ENCODE measurements at places on chromosomes 11 and 22. TPM values are rescaled to one million over a fixed set of nuclear protein-coding genes. Genes with fewer than 3 reads are reported as not detected.

DNA sequence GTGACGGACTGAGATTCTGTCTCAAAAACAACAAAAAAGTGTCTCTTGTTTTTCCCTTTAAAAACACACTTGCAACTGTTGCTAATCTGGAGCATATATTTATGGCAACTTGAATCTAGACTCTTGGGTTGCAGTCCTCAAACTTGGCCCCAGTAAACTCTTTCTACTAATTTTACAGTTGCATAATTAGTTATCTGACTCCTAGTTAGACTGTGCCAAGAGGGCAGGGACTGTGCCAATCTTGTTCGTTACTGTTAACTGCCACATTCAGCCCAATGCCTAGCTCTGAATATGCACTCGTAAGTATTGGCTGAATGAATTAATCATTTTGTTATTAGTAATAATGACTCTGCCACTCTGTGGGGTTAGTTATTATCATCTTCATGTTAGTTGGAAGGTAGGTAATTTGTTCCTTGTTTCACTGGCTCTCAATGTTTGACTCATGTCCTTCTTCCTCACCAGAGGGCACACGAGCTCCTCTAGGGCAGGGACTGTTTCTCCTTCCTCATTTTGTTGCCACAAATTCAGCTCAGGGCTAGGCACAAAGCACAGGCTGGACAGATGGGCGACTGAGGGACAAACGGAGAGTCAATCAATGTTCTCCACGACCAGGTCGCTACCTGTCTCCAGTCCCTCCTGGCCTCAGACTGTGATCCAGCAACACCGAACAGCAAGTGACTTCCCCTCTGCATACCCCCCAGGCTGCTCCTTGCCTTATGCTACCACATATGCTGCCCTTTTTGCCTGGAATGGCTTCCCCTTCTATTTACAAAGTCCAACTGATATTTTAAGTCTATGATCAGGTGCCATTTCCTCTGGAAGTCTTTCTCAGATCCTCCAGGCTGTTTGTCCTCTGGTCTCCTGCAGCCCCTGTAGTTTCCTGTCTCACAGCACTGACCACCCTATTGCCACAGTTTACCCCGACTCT is 9.0 kb downstream of the CLPB start:
- DNase-seq, result no peak

DNA sequence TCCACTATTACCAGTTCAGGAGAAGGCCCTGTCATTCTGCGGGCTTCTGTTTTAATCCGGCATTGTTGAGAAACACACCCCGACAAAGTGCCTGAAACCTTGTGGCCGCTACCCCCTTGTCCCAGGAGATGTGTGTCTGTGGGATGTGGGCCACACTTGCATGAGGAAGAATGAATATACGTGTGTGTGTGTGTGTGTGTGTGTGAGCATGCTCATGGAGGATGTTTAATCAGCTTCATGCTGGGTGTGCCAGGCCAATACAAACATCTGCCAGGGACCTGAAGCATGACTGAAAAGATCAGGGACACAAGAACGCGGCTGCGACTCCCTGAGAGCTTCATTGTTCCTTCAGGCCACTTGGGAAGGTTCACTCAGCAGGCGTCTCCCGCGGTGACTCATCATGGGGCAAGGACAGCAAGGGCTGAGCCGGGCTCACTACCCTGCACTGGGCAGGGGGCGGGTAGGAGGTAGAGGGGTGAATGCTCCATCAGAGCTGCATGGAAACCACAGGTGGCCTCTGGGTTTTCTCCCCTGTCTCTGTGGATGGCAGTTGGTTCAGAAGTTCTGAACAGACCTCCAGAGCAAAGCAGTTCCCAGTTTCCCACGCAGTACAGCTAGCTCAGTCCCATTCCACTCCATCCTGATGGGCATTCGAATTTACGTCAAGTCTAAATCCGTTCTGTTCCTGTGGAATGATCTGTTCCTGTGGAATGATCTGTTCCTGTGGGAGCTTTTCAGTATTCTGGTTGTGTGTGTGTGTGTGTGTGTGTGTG is 7.0 kb upstream of the MALAT1 start:
- DNase-seq, result no peak

GRCh38 chr22:35539487-35539886 is 1.1 kb upstream of the RASD2 start:
- DNase-seq, result no peak

- DNase-seq, result no peak
Measured at GRCh38 chr22:30472994-30473720, 1.3 kb upstream of the SEC14L3 start.

- peak; percentile 74 for DNase-seq
Measured at GRCh38 chr11:65204646-65205601, 23.2 kb downstream of the CAPN1 start.

- no peak for DNase-seq
Measured at GRCh38 chr11:81432333-81432732, 1301.3 kb downstream of the FAM181B start.

- DNase-seq, result no peak
Measured at GRCh38 chr11:45150943-45151342, 4.5 kb downstream of the PRDM11 start.

DNA sequence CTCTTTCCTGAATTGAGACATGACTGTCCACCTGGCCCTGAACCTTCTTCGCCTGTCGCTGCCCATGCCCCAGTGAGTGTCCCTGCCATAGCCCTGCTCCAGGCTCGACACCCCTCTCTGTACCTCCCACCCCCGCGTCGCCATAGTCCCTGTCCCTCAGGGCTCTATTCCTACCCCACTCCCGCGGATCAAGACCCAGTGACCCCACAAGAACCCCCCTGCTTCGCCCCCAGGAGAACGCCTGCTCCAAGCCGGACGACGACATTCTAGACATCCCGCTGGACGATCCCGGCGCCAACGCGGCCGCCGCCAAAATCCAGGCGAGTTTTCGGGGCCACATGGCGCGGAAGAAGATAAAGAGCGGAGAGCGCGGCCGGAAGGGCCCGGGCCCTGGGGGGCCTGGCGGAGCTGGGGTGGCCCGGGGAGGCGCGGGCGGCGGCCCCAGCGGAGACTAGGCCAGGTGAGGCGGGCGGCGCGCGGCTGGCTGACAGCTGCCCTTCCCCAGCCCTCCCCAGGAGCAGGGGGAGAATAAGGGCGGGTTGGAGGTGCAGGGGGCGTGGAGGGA is 5.6 kb downstream of the NRGN start:
- DNase-seq, result no peak

DNA sequence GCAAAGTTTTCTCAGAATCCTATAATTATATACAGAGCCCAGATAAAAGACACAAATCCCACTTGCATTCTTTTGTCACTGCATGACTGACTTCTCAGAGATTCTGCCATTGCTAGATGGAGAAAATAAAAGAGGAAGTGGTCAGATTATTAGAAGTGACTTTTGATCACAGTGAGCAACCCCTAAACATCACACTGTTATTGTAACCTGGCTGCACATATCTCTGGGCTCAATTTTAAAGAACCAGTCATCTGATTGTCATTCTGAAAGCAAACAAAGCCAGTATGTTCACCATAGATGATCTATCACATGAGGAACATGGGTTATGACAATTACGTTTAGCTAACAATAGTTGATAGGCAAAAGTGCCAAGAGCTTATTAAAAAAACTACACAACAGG is 47.8 kb downstream of the COPB1 start:
- no peak for DNase-seq

- no peak for DNase-seq
Measured at GRCh38 chr11:119863851-119864601, 135.0 kb upstream of the NECTIN1 start.

DNA sequence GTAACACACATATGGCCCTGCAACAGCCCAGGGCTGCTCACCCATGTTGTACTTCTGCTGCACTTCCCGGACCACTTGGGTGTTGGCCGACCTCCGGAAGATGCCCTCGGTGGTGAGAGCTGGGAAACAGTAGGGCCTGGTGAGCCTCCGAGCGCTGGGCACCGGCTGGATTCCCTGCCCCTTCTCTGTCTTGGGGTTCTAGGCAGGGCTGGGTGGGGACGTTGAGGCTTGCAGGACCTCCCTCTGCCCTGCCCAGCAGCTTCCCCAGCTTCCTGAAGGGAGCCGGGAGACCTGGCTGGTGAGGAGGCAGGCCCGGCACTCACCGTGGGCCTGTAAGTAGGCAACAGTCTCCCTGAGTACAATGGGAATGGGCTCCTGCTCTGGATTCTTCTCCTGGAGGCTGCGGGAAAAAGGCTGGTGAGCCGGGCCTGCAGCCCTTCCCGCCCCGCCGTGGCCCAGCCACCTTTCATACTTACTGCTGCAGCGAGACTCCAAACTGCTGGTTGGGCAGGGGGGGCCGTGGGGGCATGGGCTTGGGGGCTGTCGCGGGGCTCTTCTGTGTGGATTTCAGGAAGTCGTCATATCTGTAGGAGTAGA is 20.2 kb downstream of the ARHGAP1 start:
- DNase-seq, result no peak

DNA sequence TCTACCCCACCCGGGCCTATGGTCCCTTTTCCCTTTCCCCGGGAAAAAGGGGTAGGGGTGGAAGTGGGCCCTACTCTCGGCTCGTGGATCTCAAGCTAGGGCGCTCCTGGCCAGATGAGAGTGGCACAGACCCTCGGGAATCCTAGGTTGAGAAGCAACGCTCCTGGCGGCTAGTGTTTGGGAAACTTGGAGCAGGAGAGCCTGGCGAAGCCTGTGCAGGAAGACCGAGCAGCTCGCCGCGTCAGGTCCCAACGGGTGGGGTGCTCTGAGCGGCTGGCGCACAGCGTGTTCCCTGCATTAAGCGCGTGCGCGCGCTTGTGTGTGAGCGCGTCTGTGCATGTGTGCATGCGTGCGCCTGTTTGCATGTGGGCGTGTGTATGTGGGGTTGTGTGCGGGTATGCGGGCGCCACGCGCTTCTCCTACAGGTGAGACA is 7.1 kb upstream of the FLI1 start:
- peak; percentile 67 for DNase-seq

GRCh38 chr11:28108958-28109357 is 770 bp downstream of the METTL15 start:
- no peak for DNase-seq

- DNase-seq, result no peak
Measured at GRCh38 chr11:76524919-76525318, 80.1 kb downstream of the EMSY start.

DNA sequence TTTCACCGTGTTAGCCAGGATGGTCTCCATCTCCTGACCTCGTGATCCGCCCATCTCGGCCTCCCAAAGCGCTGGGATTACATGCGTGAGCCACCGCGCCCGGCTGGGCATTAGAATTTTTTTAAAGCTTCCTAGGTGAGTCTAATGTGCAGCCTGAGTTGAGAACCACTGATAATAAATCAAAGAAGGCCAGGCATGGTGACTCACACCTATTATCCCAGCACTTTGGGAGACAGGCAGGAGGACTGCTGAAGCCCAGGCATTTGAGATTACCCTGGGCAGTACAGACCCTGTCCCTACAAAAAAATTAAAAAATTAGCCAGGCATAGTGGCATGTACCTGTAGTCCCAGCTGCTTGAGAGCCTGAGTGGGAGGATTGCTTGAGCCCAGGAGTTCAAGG is 13.7 kb downstream of the MEI1 start:
- DNase-seq, result no peak

GRCh38 chr11:112103446-112103845 is 16.8 kb downstream of the SDHD start:
- no peak for DNase-seq

DNA sequence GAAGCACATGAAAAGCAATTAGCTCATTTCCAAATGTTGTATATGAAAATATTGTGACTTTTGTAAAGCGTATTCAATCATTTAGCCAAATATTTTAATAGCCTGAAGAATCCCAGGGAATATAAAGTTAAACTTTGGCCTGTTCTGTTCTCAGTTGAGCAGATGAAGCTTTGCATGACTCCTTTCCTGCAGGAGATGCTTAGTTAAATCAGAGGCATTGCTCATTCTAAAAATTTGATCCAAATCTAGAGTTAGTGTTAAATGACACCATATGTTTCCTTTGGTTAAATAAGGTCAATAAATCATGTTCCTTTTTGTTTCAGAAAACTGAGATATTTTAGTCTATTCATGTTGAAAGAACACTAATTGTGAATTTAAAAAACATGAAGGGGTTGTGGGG is 51.2 kb upstream of the BIRC3 start:
- no peak for DNase-seq

DNA sequence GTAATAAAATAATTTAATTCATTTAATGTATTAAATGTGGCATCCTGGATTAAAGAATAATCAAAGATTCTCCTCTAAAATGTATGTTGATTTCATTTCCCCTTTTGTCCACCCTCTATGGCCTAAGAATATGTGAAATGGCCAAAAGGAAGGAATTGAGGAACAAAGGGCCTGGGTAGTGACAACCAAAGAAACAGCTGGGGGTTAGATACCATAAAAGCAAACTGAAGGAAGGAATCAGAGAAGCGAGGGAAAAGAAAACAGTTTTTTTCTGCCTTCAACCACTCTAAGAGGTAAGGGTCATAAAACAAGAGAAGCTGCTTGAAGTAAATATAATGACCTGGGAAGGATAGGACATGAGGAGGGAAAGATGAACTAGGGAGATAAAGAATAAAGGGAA is 139.3 kb downstream of the FAM76B start:
- DNase-seq, result no peak

DNA sequence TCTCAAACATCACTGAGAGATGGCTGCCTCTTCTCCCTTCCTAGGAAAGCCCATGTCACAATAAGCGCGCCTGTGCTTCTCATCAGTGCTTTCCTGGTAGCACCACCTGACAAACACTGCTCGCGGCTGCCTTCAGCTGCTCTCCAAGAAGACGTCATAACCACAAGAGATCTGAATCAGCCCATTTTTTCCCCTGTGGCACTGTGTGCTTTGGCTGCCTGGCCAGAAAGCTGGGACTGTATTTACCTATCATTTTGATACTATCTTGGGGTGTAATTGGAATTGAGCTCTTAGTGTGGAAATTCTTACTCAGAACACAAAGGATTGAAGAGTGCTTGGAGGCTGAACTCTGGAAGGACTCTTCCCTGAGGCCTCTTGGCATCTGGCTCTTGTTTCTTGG is 50.3 kb upstream of the EHF start:
- DNase-seq, result no peak

- no peak for DNase-seq
Measured at GRCh38 chr11:130403967-130404366, 24.4 kb downstream of the ADAMTS8 start.

GRCh38 chr22:47995264-47995627 is 1232.8 kb downstream of the TBC1D22A start:
- no peak for DNase-seq

GAL gene
- not detected for total RNA-seq

SCGB1D2 gene
- not detected for total RNA-seq

RFPL2 gene
- total RNA-seq, result 0.47 TPM

SORL1 gene
- total RNA-seq, result 235 TPM

SOX6 gene
- 0.20 TPM for total RNA-seq

KCNJ4 gene
- not detected for total RNA-seq

OR4A5 gene
- total RNA-seq, result not detected

ARHGAP1 gene
- 33.7 TPM for total RNA-seq

KCNJ1 gene
- total RNA-seq, result 0.27 TPM

ALKBH8 gene
- total RNA-seq, result 7.7 TPM

YPEL4 gene
- total RNA-seq, result 5.6 TPM

FAT3 gene
- total RNA-seq, result not detected

BIK gene
- total RNA-seq, result 1.6 TPM

OR10D3 gene
- not detected for total RNA-seq

ALG9 gene
- total RNA-seq, result 33.4 TPM

OR2AG1 gene
- total RNA-seq, result not detected

AIFM3 gene
- total RNA-seq, result 0.34 TPM

SAA2 gene
- total RNA-seq, result 0.25 TPM
